ENCODE measurements at places on chromosomes 3 and 15.

GRCh38 chr3:141312354-141313092 lies 55.8 kb upstream of the ZBTB38 start:
- DNase-seq, result no peak

DNA sequence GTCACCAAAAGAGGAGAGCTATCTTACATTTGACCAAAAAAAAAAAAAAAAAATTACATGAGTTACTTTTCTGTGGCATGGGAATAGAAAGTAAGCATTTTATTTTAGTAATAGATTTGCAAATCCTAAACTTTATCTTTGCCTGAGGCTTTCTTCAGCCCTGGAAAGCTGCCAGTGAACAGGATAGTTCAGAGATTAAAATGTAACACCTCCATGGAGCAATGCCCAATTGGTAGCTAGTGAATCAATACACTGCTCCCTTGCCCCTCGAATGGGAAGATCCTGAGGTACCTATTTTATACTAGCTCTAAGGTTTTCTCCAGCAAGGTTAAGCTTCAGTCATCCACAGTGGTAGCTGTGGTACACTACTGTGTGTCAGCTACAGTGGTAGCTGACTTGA lies 867.1 kb downstream of the NAALADL2 start:
- no peak for DNase-seq

GRCh38 chr15:99138491-99138982 lies 33.7 kb downstream of the SYNM start:
- DNase-seq, result no peak

GRCh38 chr3:15310491-15311370 lies 21.7 kb downstream of the SH3BP5 start:
- DNase-seq, result no peak

DNA sequence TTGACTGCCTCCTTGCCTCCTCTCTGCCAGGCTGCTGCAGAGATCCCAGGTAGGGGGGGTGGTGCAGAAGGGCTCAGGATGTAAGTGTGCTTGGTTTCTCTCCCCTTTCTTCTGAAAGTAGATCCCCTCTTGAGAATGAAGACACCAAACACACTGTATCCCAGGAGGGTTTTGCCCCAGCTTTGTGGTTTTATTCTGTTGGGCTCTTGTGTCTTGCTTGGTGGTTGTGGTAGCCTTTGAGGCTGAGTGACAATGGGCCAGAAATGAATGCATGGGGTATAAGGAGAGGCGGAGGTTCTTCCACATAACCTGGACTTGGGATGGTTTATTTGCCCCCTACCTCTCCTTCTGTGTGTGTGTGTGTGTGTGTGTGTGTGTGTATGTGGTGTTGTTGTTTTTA lies 5.7 kb downstream of the PDIA5 start:
- no peak for DNase-seq

DNA sequence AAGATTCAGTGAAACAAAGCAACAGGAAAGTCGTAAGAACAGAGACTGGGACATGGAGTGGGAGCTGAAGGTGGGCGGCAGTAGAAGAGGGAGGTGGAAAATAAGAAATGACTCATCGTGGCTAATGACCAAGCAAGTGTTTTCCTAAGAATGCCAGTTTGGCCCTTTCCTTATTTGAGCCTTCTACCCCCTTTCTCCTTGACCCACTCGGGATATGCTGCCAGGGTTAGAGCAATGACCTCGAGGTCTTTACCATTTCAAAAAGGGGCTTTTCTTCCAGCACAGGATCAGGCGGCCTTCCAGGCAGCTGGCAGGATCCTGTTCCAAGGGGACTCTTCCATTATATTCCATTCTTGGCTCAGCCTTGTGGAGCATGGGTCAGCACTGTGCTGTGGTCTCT lies 241.1 kb downstream of the RYR3 start:
- no peak for DNase-seq

DNA sequence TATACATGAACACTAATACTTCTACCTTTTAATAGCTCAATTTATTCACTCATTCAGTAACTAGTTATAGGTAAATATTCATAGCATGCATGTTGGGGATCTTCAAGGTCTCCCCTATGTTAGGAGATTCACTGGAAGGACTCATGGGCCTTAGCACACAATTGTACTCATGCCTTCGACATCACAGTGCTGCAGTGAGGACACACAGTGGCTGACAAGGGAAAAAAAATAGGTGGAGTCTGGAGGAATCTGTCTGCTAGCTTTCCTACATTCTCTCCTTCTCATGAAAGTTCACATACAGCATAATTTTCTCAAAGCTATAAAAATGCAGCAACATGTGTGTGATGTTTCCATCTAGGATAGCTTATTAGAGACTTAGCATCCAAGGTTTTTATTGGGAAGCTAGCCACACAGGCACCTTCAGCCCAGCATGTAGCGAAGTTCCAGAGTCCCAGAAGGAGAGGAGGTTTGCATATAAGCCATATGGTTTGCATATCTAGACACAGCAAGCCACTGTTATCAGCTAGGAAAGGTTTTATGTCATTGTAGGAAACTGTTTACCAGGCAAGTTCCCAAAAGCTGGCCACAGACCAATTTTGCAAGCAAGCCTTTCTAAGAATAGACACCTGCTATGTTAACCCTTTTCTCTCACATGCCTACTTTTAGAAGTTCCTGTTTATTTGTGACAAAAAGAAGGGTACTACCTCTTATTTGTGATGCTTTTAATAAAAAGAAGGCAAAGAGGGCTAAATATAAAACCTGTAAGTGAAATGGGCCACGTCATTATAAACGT lies 46.4 kb downstream of the MORC1 start:
- DNase-seq, result no peak

DNA sequence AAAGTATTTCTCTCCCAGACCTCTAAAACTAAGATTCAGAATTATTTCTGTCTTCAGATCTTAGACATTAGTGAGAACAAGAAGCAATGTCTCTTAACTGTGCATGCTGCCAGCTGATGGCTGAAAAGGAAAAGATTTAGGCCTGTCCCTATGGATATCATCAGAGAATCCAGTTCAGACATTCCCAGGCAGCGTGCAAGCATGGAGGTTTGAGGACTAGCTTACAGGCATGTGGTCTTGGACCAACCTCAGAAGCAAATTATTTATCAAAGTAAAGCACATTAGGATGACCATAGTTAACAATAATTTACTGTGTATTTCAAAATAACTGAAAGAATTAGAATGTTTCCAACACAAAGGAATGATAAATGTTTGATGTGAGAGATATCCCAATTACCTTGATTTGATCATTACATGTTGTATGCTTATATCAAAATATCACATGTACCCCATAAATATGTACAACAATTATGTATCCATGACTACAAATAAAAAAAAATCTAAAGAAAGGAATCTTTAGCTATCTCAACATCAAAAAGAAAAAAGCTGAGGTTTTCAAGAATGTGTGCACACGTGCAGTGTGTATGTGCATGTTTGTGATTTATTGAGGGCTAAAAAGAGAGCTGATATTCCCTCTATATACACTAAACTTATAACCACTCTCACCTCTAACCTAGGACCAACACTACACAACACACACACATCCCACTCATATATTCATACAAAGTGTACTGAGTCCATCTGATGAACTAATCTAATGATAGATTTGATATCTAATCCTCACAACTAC lies 108.9 kb upstream of the THBS1 start:
- no peak for DNase-seq

DNA sequence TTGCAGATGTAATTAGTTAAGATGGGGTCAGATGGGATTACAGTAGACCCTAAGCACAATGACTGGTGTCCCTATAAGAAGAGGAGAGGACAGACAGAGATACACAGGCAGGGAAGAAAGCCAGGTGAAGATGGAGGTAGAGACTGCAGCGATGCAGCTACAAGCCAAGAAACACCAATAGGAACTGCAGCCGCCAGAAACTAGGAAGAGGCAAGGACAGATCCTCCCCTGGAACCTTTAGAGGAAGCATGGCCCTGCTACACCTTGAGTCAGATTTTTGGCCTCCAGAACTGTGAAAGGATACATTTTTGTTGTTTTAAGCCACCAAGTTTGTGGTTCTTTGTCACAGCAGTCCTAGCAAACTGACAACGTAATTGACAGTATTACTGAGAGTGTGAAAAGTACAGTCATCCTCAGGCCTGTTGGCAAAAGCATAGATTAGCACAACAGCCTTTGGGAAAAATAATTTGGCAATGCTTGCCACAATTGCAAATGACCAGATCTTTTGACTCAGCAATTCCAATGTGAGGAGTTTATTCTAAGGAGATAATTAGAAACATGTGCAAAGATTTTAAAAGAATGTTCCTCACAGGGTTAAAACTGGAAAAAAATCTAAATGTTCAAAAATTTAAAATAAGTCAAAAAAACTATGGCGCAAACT lies 82.6 kb upstream of the TJP1 start:
- no peak for DNase-seq

- no peak for DNase-seq
Measured at GRCh38 chr3:124258057-124258500, 266.2 kb upstream of the ROPN1 start.

GRCh38 chr15:70853318-70853972 lies 512 bp downstream of the LARP6 start:
- DNase-seq, result no peak

All from GM04504 (cell line).